ENCODE measurements at places on chromosomes 6 and 20. TPM values are rescaled to one million over a fixed set of nuclear protein-coding genes. Genes with fewer than 3 reads are reported as not detected.

GRCh38 chr20:51828762-51829161 is 26.4 kb upstream of the SALL4 start:
- DNase-seq, result no peak

GRCh38 chr6:149127212-149127611 is 190.3 kb upstream of the TAB2 start:
- no peak for DNase-seq

DNA sequence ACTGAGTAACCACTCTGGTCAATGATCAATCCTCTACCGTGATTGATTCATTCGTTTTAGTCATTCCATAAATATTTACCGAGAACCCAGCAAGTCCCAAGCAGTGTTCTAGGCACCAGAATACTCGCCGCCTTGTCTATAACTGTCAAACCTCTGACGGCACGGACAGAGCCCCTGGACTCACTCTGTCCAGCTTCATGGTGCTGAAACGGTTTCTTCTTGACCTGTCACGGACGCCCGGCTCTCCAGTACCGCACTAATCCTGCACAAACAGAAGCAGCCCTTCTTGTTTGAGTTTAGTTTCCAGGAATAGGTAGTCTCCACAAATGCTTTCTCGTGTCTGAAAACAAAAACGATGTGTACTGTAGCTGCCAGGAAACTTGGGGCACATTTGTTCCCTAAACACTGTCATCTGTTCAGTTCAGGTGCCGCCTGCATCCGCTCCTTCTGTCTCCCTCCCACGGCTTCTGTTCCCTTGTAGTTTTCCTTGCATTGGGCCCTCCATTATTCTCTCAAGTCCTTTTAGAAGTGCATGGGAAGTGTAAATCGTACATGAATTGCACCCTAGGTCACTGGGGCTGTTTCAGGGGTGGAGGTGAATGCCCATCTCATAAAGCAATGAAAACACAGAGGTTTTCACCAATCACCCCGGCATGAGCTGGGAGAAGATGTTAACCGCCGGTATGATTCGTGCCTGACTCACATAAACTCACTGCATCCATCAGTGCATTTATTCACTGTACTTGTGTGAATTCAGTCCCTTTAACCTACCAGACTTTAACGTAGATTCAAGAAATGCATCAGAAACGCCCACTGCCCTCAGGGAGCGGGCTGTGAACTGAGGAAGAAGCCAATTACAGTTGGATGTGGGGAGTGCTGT is 209.3 kb upstream of the CDH4 start:
- no peak for DNase-seq

- no peak for DNase-seq
These were observed 25.6 kb downstream of the L3MBTL1 start for GRCh38 chr20:43533060-43533459.

DNA sequence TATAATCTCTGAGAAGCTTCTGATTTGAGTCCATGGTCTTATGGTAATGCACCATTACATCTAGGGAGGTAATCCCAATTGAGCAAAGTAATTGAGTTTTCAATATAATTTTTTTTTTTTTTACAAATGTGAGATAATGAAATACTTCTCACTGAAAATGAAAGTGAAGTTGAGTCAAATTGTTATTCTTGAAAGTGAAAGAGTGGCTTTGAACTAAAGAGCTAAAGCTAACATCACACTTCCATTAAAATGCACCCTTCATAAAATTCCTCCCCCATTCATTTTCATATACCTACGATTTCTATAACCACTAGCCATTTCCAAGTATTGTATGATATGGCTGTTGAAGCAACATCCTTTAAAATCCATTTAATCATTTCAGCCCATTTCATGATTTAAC is 149.1 kb upstream of the IMPG1 start:
- DNase-seq, result no peak

The CALHM6 gene
- total RNA-seq, result not detected

GRCh38 chr6:127205036-127205435 is 61.6 kb upstream of the RNF146 start:
- no peak for DNase-seq

GRCh38 chr6:25217829-25218228 is 61.3 kb upstream of the CARMIL1 start:
- no peak for DNase-seq

DNA sequence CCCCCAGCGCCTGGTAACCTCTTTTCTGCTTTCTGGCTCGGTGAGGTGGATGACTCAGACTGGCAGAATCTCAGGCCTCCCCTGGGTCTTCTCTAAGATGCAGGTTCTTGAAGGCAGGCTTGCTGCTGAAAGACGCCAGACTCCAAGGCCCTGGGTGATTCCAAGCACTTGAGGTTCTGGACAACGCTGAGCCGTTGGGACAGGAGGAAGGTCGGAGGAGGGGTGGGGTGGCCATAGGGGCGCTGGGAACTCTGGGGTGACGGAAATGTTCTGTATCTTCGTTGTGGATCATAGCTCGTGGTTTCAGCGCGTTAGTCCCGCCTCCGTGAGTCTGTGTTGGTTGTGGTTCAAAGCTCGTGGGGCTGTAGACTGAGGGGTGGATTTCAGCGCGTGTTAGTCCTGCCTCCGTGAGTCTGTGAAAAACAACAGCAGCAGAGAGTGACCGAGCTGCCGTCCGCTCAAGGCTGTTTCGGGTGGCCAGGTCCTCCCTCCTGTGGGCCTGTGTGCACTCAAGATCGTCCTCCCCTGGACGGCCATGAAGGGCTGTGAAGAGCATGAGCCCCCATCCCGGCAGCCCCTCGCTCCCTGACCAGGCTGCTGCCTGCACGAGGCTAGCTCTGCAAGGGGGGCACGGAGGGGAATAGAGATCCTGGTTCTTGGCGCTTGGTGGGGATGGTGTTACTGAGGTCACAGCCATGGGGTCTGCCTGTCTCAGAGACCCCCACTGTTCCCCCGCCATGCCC is 7.7 kb downstream of the NTSR1 start:
- DNase-seq, result no peak

GRCh38 chr6:161029195-161029809 is 37.7 kb downstream of the MAP3K4 start:
- DNase-seq, result no peak

The GPR31 gene
- not detected for total RNA-seq

- no peak for DNase-seq
These were observed 48.9 kb upstream of the TBC1D7 start for GRCh38 chr6:13377054-13377758.

GRCh38 chr20:49729780-49730179 is 16.1 kb upstream of the B4GALT5 start:
- no peak for DNase-seq

GRCh38 chr6:56214041-56214702 is 33.2 kb downstream of the COL21A1 start:
- DNase-seq, result no peak

DNA sequence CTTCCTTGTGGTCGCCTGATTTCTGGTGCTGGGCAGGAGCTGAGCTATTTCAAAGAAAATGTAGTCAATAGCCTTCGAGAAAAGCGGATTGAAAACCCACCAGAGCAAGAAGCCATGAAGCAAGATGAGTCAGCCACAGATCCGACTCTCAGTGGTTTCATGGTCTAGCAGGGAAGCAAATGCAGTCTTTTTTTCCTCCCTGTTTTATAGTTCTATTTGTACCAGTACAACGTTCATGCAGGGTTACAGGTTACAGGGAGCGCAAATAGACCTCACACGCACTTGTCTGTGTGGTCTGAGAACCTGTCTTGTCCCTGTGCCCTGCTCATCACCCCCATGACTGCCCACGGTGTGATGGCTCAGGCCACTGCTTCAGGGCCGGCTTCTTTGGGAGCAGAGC is 309.8 kb upstream of the SUPT3H start:
- DNase-seq, result no peak

The GABRR1 gene
- not detected for total RNA-seq

GRCh38 chr20:32338665-32339064 is 19.5 kb upstream of the ASXL1 start:
- no peak for DNase-seq

- DNase-seq, result no peak
These were observed 535 bp upstream of the ABCF1 start for GRCh38 chr6:30570740-30571074.

The SPINT3 gene
- not detected for total RNA-seq

The TUBB2B gene
- 18.5 TPM for total RNA-seq

GRCh38 chr6:97215157-97215769 is 67.8 kb downstream of the MMS22L start:
- DNase-seq, result no peak
